Stimulated activated naive CD8-positive, alpha-beta T cell treated with anti-CD3 and anti-CD28 coated beads, Interleukin-15, Interleukin-2, amounts not matched to agents 100 U/mL and 50 U/mL, for 24 hours (primary cell): ENCODE measurements at places on chromosomes 13 and 19.

GRCh38 chr19:13289295-13289694 is 139.1 kb downstream of the IER2 start:
- DNase-seq, result no peak

DNA sequence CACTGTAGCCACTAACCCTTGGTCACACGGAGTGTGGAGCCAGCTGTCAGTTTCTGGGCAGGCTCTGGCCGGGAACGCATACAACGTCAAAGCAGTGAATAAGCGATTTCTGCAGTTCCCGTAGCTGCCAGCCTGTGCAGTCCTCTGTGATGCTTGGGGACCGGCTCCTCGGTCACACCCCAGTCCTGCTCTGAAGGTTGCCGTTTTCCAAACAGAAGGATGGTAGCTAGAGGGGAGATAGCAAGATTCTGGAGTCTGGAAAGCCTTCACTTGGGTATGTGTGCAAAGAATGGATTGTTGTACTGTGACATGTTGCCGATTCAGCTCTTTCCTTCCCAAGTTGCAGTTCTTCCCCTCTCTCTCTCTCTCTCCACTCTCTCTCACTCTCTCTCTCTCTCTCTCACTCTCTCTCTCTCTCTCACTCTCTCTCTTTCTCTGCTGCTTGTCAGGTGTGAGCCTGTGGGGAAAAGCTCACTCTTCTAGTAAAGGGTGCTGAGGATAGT is 38.7 kb upstream of the C1QTNF9 start:
- DNase-seq, result peak; percentile 68

- DNase-seq, result no peak
Observed at GRCh38 chr19:1435378-1435989, 2.7 kb upstream of the RPS15 start.

GRCh38 chr13:30493658-30494381 is 28.1 kb upstream of the HMGB1 start:
- no peak for DNase-seq

DNA sequence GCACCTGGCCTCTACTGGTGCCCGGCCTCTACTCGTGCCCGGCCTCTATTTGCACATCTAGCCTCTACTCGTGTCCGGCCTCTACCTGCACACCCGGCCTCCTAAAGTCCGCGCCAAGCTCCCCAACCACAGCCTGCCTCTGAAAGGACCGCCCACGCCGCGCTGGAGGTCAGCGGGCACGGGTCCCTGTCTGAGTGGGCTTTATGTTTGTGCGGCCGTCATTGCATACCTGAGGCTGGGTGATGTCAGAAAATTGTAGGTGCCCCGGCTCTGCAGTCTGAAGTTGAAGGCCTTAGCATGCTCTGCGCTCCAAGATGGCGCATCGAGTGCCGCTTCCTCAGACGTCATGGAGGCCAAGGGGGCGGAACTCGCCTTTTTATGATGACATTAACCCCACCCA is 1.1 kb downstream of the ZNF135 start:
- no peak for DNase-seq

GRCh38 chr19:4571305-4571917 is 11.9 kb upstream of the SEMA6B start:
- no peak for DNase-seq

DNA sequence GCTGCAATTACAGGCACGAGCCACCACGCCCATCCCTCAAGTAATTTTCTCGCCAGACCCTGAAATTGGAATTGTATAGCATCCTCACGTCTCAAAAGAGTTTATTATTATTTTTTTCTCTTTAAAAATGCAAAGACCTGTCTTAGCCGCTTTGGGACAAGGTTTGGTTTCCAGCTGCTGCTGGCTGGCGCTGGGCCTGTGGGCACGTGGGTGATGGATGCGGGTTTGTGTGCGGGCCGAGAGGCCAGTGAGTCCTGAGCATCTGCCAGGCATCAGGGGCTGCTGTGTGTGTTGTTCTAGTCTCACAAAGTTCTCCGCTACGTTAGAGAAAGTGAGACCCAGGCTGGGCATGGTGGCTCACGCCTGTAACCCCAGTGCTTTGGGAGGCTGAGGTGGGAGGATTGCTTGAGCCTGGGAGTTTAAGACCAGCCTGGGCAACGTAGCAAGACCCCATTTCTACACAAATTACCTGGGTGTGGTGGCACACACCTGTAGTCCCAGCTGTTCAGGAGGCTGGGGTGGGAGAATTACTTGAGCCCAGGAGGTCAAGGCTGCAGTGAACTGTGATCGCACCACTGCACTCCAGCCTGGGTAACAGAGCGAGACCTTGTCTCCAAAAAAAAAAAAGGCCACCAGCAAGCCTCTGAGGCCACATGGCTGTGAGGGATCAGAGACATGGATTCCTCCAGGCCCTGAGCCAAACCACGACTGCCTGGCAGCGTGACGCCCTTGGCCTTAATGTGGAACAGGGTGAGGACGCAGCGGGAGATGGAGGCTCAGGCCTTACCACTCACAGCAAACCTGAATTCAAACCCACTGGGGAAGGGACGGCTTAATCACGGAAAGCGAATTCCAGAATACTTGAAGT is 4.7 kb upstream of the TMPRSS9 start:
- no peak for DNase-seq

- DNase-seq, result no peak
Observed at GRCh38 chr19:39021063-39021462, 11.3 kb downstream of the FBXO27 start.

DNA sequence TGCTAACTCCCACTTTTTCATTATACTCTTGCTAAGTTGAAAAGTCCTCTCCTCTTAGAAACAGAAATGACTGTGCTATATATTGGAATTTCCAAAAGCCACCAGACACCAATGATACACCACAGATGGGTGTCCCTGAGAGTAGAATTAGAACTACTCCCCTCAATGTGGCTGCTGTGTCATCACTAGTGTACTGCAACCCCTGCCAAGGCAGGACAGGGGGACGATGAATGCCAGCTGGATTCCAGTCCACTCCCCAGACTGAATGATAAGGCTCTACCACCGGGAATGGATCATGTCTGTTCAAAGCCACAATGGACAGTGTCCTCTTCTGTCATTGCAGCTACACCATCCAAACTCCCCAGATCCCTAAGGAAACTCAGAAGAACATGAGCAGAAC is 69.7 kb upstream of the EDNRB start:
- no peak for DNase-seq

GRCh38 chr19:6590827-6591319 is at the start of gene CD70:
TSS of gene CD70 (minus strand) at chr19:6591150. CDS start at chr19:6591002, 148 bp downstream.
- peak; percentile 74 for DNase-seq

GRCh38 chr19:45306518-45307027 is 16.1 kb downstream of the CKM start:
- no peak for DNase-seq

DNA sequence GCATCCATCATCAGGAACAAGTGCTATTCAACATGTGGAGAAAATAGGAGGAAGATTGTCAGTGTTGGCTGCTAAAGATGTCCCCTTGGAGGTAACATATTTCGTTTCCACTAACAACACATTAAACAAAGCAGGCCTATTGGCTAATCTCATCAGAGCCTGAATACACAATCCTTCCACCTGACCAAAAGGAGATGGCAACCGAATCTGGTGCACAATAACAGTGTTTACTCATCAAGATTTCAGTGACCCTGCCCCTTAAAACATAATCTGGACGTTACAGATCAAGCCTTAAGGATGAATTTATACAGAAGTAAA is 582.5 kb downstream of the EFNB2 start:
- DNase-seq, result no peak

GRCh38 chr19:29492769-29493168 is 33.0 kb upstream of the VSTM2B start:
- no peak for DNase-seq

DNA sequence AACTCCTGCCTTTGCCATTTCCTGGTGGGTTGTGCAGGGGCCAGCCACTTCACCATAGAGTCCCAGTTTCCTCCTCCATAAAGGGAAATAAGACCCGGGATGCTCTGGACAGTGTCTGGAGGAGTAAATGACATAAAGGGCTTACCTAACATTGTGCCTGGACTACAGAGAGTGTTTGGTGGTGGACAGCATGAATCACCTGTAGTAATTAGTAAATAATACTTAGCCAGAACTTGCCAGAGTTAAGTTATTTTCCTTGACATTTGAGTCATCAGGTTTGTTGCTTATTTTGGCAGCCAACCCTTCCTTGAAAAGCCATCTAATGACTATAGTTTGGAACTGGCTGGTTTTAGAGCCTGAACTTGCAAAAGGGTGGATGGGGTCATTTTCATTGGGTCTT is 159.2 kb downstream of the SLC7A1 start:
- DNase-seq, result no peak

DNA sequence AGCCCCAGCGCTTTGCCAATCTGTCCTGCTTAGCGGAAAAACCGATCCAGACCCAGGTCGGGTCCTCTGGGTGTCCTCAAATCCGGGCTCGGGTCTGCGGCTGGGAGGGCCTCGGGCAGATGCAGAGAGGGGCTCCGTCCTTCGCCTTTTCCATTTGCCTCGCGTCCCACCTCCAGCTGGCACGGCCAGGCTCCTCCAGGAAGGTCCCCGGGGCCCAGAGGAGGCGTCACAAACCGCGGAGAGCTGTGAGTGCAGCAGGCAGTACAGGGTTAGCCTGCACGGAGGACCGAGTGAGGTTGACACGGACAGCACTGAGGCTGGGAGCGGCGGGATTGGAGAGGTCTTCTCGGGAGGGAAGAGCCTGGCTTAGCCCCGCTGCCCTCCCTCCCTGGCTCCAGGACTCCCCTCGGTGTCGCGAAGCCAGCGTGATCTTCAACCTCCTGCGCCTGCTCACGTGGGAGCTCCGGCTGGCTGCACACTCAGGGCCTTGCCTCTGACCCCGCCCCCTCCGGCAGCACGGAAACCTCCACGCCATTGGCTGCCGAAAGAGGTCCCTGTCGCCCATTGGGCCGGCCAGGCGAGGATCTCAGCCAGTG is 2.8 kb upstream of the IFNL2 start:
- DNase-seq, result peak; percentile 19

GRCh38 chr13:98443800-98444325 is 133.0 kb downstream of the STK24 start:
- DNase-seq, result no peak

GRCh38 chr13:30388406-30389283 is 33.6 kb upstream of the UBE2L5 start:
- DNase-seq, result no peak

DNA sequence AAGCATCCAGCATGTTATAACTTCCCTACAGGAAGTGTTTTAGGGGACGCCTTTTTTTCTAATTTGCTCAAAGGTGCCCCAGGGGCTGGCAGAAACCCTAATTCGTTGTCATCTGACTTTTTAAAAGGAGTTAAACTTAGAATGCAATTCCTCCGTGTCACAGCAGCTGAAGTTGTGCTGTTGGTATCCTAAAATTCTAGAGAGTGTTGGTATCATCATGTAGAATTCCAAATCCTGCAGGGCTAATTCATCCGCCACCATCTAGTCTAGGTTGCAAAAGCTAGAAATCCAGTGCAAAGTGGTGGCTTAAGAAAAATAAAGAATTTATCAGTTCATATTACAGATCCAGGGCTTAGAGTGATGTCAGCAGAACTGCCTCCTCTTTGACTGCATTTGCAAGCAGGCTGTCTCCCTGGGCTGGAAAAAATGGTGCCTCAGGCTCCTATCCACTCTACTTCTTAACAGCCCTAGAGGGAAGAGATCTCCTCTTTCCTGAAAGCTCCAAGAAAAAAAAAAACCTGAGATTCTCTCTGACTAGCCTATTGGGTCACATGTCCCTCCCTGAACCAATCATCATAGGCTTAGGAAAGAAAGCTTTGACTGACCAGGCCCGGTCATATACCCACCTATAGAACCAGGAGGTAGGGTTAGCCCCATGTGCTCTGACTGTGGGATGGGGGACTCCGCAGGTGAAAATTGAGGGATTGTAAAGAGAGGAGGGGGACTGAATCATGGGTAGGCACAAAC is 73.0 kb downstream of the MAP4K1 start:
- no peak for DNase-seq

DNA sequence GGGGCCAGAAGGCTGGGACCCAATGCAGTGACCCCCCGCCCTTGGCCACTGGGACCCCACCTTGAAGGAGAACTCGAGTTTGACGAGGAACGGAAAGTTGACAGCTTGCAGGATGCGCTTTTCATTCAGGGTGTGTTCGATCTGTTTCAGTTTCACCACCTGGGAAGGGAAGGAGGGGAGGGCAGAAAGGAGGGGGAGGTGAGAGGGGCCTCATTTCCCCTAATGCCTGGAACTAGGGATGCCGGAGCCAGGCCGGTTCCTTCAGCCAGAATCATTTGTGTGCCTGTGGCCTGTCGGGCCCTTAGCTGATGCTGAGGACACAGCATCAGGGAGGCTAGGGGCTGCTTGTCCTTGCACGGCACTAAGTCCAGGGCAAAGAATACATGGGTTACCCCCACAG is 12.2 kb upstream of the SAMD1 start:
- no peak for DNase-seq

GRCh38 chr13:79775830-79776229 is 294.9 kb downstream of the NDFIP2 start:
- no peak for DNase-seq

DNA sequence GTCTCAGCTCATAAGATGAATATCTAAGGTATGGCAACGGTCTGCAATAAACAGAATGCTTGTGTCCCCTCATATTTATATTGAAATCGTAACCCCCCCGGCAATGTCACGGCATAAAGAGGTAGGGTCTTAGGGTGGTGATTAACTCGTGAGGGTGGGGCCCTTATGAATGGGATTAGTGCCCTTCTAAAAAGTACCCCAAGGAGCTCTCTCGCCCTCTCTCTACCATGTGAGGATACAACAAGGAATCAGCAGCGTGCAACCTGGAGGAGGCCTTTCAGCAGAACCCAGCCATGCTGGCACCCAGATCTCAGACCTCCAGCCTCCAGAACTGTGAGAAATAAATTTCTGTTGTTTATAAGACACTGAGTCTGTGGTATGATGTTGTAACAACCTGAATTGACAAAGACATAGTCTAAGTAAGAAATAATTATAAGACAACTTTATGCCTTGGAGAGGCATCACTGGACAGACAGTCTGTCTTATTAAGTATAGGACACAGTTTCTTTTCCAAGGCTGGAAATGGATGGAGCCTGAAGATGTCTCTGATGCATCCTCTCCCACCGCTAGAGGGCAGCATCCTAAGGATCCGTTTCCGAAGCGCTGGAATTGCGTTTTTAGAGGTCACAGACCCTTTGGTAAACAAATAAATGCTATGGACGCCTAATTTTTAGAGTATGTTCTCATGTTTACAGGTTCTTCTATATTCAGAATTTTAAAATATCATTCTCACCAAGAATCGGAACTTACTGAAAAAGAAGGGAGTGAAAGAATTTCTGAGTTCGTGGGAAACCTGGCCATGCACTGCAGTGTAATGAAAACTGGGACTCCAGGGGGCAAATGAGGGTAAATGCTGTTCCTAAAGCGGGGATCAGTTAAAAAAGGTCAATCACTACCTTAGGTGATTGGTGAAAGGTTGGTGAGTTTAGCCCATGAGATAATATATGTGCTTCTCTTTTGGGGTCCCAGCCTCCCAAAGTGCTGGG is 13.3 kb upstream of the LEUTX start:
- DNase-seq, result peak; percentile 54
